ENCODE measurements at places on chromosomes 7 and 10.

DNA sequence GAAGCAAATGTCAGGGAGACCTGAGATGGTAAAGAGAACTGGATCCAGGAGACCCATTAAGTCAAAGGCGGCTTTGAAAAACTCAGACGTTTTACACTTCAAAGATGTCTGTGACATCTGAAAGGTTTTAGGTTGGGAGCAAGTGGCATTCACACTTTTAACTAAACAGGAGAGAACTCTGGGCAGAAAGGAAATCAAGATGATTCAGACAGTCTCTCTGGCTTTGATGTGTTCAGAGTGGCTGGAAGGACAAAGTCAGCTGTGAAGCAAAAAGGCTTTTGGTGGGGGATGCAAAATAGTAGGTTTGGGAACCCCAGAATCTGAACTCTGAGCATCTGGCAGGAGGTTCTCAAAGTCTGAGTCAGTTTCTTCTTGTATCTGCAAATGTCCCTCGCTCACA is 66.6 kb downstream of the PRKCQ start:
- no peak for DNase-seq

GRCh38 chr10:78851647-78852046 is 217.1 kb upstream of the ZMIZ1 start:
- no peak for DNase-seq

DNA sequence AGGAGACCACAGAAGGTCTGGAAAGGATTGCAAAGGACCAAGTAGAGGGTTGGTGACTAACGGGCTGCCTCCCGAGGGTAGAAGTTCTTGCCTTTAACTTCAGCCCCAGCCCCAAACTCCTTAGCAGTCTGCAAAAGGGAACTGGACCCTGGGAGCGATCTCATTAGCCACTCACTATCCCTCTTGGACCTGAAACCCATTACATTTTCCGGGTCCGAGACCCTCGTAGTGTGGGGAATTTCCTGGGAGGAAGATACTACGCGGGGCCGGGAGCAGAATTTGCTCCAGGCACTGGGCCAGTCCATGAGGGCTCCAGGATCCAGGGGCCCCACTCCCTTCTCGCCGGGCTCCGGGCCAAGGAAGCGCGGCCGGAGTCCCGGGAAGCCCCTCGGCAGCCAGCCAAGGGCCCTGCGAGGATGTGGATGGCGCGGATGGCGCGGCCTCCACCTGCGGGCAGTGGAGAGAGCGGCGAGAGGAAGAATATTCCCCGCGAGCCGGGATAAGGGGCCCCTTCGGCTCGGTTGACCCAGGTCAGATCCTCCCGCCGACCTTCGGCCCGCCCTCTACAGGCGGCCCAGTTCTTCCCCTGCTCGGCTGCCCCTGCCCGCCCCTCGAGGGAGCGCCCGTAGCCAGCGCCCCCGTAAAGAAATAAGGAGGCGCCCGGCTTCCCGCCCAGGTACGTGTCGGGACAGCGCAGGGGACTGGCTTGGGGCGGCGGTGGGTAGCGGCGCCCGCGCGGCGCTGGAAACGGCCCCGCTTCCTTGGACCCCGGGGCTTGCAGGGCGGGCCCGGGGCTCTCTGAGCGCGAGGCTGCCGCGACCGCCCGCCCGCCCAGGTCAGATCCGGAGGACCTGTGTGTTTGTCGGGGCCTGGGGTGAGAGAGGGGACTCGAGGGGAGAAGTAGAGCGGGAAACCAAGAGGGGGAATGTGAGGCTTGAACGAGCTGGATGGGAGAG is at the start of gene MYO3A:
Gene MYO3A (plus strand): TSS at position 577 of the 956 bp plus-strand sequence. CDS start 17,882 bp downstream, outside the sequence.
- peak; percentile 30 for DNase-seq

- DNase-seq: no peak
Observed at GRCh38 chr10:44337081-44337480, 47.8 kb downstream of the CXCL12 start.

DNA sequence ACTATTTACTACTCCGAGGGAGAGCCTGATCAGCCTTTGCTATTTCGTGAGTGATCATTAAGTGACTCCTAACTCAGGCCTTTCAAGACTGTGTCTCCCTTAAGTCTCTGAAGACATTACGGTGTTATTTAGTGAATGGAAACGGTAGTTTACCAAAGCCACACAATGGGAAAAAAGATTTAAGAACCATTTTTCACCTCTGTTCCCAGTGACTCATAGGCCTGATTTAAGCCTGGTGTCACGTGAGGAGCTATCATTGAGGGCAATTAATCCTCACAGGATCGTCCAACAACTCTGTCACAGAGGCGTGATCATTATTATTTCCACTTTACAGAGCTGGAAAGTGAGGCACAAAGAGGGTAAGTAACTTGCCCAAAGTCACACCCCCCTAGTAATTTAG is 20.3 kb downstream of the C10orf90 start:
- DNase-seq: no peak

DNA sequence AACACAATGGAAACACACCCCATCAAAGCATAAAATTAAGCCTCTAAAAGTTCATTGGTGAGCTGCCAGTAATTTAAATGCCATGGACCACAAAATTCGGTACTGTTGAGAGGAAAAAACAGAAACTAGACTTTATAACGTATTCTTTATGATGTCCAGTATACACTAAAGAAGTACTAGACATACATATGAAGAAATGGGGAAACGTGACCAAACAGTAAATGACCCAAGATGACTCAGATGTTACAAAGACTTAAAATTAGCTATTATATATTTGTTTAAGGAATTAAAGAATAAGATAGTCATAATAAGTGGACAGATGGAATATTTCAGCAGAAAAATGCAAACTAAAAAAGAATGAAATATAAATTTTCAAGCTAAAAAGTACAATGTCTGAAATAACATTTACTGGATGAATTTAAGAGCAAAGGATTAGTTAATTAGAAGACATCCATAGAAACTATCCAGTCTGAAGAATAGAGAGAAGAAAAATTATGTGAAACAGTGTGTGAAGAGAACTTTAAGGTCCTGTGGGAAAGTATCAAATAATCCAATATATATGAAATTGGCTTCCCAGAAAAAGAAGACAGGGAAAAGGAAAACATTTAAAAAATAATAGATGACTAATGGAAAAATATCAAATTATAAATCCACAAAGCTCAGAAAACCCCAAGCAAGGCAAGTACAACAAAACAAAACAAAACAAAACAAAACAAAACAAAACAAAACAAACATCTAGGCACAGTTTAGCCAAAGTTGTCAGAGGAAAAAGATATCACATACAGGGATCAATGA is 69.4 kb downstream of the SAMD9 start:
- no peak for DNase-seq

DNA sequence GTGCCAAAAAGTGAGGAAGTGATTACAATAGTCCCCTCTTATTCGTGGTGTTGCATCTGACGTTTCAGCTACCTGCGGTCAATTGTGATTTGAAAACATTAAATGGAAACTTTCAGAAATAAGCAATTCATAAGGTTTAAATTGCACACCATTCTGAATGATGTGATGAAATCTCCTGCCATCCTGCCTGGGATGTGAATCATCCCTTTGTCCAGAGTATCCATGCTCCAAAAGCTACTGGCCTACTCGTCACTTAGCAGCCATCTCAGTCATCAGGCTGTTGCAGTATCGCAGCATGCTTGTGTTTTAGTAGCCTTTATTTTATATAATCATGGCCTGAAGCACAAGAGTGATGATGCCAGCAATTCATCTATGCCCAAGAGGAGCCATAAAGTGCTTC is 97.7 kb upstream of the CDCA7L start:
- no peak for DNase-seq

DNA sequence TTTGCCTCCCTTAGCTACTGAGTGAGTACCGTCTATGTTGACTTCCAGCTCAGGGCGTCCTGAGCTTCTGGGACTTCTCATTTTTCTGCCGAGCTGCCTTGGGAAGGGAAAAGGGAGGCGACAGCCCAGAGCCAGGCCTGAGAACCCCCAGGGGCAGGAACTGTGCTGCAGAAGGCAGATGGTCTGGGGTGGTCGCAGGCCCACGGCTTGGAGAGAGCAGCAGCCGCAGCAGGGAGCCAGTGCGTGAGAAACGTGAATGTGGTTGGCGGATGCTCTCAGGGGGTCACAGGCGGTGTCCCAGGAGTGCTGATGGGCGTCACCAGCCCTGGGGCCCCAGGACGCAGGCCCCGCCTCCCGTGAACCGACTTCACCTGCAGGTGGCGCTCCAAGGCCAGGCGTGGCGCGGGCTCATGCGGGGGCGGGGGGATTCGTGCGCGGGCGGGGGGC is 9.2 kb upstream of the PWWP2B start:
- no peak for DNase-seq

DNA sequence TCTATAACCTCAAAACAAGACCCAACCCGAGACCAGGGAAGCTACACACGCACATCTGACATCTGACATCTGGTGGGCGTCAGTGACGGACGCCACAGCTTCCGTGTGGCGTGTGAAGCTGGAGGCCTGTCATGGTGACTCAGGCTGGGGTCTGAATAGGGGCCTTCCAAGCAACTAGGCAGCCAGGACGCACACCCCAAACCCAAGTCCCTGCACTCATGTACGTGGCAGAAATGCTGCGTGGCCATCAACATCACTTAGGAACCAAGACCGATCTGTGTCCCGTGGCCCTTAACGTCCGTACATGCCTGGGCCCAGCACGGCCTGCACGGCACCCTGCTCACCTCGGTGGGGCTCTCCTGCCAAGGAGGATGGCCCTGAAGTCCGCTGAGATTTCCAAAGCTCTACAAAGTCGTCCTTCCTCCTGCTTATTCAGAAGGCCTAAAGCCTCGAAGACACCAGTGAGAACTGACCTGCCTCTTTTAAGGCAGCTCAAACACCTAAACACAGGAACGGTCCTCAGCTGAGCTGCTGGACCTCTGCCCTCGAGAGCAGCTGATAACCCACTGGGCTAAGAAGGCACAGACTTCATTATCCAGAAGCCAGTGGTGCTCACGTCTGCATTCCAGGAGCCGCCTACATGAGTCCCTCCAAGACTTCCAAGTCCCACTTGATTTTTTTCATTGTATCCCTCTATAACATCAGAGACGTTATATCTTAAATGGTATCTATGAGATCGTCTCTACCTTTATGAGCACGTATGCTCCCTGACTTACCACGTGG is 82.5 kb downstream of the DIP2C start:
- DNase-seq: no peak

DNA sequence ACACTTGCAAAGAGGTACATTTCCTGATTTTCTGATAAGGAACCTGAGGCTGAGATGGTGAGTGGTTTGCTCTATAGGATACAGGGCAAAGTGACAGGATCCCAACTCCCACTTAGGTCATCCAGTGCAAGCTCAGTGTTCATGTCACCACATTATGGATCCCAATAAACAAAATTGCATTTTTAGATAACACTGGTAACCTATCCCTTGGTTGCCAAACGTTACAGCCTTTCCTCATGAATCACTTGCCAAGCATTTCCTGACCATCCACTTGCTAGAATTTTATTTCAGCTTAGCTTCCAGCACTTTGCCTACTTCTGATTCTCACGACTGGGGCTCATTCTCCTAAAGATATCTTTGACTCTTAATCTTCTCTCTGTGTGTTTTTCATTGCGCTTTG is 131.4 kb upstream of the ODAD2 start:
- DNase-seq: no peak

DNA sequence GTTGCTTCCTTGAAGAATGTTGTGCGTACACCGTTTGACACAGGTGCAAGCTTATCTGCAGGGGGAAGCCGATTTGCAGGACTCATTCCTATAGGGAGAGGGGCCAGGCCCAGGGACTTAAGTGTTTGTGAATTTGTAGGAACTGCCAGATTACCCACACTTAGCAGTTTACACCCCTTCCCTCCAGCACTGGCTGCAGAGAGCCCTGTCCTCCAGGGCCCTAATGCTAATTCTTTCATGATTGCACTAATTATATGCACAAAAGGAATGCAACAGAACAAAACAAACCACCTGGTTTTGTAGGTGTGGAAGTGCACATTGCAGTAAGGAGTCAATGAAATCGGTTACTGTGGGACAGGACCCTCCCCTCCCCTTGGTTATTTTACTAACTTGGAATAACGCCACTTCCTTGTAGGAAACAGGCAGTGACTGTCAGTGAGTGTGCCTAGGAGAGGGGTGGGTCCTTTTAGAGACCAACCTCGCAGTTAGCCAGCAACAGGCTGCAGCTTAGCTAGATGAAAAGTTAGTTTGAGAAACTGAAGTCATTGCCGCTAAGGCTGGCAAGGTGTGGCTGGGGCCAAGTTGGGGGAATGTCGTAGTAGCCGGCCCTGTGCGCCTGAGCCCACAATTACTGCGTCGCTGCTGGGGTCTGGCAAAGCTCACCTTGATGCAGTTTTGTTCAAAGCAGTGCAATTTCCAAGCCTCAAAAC is 60.6 kb downstream of the CUX1 start:
- DNase-seq: no peak

DNA sequence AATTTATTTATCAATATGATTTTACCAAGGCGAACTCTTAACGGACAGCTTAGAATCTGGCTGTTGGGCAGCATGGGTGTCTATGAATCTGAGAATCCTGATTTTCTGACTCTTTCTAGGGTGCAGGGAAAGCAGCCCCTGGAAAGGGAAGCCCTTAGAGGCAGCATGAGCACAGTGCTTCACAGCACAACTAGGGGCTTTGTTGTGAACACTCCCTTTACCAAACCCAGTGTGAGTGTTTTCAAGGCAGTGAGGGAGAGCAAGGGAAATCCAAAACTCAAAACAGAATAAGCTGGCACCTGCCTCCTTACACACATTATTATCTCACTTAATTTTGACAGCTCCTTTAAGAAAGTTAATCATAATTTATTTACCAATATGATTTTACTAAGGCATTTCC is 116.3 kb upstream of the CSTF2T start:
- no peak for DNase-seq

- DNase-seq: no peak
Observed at GRCh38 chr7:113122744-113123143, 4.4 kb upstream of the SMIM30 start.

GRCh38 chr7:81887098-81888090 is 117.5 kb upstream of the HGF start:
- DNase-seq: no peak

GRCh38 chr7:11833431-11833830 is 1.4 kb upstream of the THSD7A start:
- no peak for DNase-seq

GRCh38 chr10:6781133-6781770 is 201.2 kb upstream of the PRKCQ start:
- DNase-seq: no peak

DNA sequence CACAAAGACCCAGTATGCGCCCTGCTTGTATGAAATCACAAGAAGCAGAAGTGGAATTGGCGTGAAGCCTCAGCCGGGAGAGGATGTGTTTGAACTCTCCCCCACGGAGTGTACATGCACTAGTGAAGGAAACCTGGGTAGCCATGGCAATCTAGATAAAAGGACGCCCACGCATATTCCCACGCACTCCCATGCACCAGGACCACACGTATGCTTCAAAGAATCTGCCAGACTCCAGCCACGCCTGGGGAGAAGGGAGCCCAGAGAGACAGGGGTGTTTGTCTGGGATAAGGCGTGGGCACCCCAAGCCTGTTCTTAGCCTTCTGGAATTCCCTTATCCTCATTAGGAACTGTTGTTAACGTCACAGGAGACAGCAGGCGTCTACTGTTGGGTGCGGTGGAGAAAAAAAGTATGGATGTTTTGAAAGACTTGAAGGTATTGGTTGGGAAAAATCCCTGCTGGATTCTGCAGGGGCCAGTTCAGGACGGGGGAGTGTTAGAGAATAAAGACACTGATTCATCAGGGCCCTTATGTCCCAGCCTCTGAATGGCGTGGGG is 28.9 kb upstream of the ECHDC3 start:
- no peak for DNase-seq

GRCh38 chr7:5557920-5558401 is 134.3 kb upstream of the TNRC18 start:
- no peak for DNase-seq

GRCh38 chr7:77271766-77272165 is 72.1 kb upstream of the FGL2 start:
- DNase-seq: no peak

All from iPS DF 19.7 (cell line).